Omental fat pad (tissue), 4 donors: ENCODE measurements at places on chromosomes 12 and 14. TPM values are rescaled to one million over a fixed set of nuclear protein-coding genes. Genes with fewer than 3 reads are reported as not detected.

GRCh38 chr12:13676880-13677279 is 304.5 kb downstream of the GRIN2B start:
- no peak for DNase-seq

DNA sequence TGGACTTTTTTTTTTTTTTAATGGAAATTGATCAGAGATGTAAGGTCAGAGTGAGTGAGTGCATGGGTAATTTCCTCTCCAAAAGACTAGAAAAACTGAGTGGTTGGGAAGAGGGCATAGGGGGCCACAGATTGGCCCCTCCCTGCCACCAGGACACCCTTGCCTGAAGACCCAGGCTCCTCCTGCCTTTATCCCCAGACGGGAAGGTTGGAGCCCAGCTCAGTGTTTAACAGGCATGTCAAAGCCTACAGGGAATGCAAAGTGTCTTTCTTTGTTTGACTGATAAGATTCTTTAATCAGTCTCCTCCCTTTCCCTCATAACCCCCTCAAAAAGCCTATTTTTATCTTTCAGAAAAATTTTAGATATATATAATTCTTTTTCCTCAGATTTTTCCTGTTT is 50.3 kb downstream of the IRAK3 start:
- DNase-seq = no peak

Gene TAS2R14
- total RNA-seq = 2.0 TPM

GRCh38 chr12:75345531-75345930 is 11.1 kb downstream of the GLIPR1L1 start:
- DNase-seq = no peak

- no peak for DNase-seq
Measured at GRCh38 chr14:75445236-75445635, 17.4 kb downstream of the JDP2 start.

DNA sequence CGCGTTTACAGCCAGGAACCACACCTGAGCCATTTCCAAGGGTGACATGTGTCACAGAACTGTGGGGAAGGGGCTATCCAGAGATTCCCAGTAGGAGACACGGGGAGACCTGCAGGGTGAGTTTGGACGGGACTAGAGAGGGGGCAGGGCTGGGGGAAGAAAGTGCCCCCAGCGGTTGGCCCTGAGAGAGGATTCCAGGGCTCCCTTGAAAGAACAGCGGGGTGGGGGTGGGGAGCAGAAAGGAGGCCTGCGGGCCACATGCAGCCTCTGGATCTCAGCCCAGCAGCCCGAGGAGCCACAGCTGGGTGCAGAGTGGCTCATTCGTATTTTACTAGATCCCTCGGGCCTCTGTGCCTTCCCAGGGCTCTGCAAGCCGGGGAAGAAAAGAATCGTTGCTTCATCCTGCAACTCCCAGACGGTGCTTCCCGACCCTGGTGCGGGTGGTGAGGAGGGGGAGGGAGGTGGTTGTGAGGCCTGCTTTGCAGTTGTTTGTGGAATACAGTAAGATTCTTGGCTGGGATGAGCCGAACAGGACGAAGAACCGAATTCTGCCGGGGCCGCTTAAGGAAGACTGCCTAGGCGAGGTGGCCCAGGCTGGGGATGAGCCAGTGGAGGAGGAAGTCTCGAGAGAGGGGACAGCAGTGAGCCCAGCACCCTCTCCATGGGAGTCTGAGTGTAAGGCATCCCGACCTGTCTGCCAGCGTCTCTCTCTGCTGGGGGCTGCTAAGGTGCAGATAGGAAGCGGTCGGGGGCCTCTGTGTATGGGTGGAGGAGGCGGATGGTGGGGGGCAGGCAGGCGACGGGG is 36.1 kb upstream of the ANKRD9 start:
- no peak for DNase-seq

GRCh38 chr14:97626088-97626487 is 828.9 kb downstream of the VRK1 start:
- no peak for DNase-seq

GRCh38 chr12:69822201-69822860 is 2.7 kb upstream of the MYRFL start:
- DNase-seq = no peak

GRCh38 chr12:53482626-53483168 is 16.6 kb downstream of the MAP3K12 start:
- DNase-seq = no peak

- DNase-seq = no peak
Measured at GRCh38 chr14:76699939-76700590, 61.2 kb upstream of the VASH1 start.

Gene NANOG
- total RNA-seq = not detected

GRCh38 chr12:130977743-130978095 is 24.0 kb downstream of the ADGRD1 start:
- no peak for DNase-seq

DNA sequence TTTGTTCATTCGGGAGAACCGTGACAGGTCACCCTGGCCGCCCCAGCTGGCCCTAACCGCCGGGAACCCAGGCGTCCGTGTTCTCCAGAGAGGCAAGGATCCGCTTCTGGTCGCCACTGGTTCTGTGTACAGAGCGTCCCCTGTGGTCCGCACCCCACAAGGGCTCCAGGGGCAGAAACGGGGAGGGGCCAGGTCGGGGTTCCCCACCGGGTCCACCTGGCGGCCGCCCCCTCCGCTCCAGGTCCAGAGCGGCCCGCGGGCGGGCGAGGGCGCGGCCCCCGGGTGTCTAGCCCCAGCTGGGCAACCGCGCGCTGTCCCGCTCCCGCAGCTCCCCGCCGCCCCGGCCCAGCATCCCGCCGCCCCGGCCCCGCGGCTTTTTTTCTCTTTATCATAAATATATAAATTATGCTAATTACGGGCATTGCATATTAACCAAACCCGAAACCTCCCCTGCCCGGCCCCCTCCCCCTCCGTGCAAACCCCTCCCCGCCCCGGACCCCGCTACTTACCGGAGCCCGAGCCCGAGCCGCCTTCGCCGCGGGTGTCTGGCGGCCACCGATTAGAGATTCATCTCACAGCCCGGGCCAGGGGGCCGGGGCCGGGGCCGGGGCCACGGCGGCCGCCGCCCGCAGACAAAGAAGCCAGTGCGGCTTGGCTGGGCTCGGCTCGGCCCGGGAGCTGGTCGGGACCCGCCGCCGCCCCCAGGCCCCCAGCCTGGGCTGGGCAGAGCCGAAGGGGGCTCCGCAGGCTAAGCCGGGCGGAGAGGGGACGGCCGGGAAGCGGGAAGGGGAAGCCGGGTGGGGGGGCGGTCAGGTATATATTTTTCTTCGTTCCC is 512 bp downstream of the POU6F1 start:
- DNase-seq = no peak

GRCh38 chr12:42187799-42188198 is 43.1 kb upstream of the GXYLT1 start:
- DNase-seq = no peak

DNA sequence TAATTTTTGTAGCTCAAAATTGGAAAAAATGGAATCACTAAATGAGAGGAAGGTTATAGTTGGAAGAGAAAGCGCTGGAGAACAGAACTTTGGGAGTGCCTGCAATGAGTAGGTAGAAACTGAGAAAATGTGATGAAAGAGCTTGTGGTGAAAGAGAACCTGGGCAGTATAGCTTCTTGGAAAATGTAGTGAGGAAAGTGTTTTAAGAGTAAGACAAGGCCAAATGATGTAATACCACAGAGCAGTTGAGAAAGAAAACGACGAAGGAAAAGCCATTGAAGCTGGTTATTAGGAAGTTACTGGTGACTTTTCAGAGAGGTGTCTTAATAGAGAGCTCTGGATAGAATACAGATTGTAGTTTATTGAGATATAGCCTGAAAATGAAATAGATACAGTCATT is 255.3 kb downstream of the AEBP2 start:
- DNase-seq = no peak

Gene AKAP3
- total RNA-seq = 0.47 TPM

Gene COCH
- total RNA-seq = 2.7 TPM

GRCh38 chr14:64726585-64726890 is 22.3 kb downstream of the PLEKHG3 start:
- DNase-seq = no peak

GRCh38 chr12:40045656-40046055 is 60.2 kb downstream of the SLC2A13 start:
- DNase-seq = no peak

GRCh38 chr14:75910048-75910447 is 71.7 kb downstream of the TGFB3 start:
- no peak for DNase-seq

GRCh38 chr12:29703528-29703927 is 80.2 kb downstream of the TMTC1 start:
- no peak for DNase-seq

DNA sequence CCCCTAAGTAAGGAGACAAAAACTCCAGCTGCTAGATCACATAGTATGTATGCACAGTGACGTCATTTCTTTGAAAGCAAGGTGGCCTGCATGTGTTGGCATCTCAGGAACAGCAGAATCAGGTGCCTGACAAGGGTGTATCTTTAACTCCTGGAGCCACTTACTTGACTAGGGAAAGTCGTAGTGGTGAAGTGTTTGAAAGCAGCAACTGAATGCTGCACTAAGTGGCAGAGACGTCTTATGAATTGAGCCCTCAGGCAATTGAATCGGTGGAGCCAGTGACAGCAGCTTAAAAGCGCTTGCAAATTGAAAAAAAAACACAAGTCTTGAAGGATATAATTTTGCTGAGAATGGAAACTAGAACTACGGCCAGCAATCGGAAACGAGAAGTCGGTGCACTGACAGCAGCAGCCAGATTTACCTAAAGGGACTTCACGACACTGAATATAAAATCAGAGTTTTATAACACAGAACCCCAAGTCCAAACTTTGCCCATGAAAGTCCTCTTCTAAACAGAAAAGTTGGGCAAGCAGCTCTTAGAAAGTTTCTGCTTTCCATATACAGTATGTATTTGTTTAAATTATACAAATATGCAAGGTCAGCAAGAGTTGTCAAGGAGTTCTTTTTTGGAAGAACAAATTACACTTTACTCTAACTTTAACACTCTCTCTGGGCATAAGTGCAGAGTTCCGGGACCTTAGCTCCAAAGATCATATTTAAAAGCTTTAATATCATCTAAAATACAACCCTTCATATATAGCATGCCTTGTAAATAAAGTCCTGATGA is 1.1 kb downstream of the IGF1 start:
- no peak for DNase-seq

Gene PTPN21
- 19.7 TPM for total RNA-seq

GRCh38 chr12:65977384-65977783 is 153.1 kb downstream of the HMGA2 start:
- no peak for DNase-seq

- DNase-seq = no peak
Measured at GRCh38 chr14:77554816-77555599, 56.4 kb upstream of the ISM2 start.

DNA sequence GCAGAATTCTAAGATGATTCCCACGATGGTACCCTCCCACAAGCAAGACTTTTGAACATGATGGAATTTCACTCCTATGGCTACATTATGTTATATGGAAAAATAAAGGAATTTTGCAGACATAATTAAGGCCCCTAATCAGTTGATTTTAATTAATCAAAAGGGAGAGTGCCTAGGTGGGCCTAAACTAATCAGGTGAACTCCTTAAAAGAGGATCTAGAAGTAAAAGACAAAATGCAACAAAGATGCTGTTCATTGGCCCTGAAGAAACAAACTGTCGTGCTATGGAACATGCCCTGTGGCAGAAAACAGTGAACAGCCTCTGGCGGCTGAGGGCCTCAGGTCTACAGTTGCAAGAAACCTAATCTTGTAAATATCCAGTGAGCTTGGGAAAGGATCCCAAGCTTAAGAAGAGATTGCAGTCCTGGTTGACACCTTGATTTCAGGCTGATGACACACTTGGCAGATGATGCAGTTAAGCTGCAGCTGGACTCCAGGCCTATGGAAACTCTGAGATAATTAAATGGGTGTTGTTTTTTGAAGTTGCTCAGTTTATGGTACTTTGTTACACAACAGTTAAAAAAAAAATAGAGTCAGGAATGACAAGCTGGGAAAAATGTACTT is 13.8 kb downstream of the TMCC3 start:
- DNase-seq = no peak

Gene RNASE3
- total RNA-seq = not detected

DNA sequence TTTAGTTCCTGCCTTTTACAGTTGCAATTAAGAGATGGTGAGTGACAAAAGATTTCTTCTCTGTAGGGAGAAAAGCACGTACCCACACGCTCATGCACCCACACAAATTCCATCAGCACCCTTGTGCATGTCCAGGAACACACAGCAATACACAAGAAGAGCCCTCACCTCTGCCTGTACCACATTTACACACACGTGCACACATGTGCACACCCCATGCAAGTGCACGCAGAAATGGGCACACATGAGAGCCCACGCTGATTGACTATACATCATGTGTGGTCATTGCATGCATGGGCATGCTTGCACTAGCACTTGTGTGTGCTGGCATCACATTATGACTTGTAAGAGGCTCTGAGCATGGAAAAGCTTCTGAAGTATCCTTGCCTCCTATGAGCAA is 70.5 kb downstream of the SERPINA3 start:
- DNase-seq = no peak

DNA sequence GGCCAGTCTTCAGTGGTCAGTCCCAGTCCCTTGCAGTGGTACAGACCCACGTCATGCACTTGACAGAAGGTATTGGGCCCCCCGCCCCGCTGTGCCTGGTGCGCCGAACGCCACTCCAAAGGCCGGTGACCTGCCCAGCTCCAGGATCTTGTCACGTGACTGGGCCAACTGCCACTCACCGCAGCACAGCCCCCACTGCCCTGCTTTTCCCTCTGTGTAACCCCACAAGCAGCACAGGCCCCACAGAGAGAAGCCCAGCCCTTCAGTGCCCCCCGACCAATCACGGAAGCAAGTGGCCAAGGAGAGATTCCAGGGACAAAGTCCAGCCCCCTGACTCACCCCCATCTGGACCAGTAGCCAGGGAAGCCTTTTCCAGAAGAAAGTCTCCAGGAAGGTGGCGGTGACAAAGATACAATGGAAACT is 498 bp downstream of the GPR132 start:
- no peak for DNase-seq

Gene WNK1
- total RNA-seq = 289 TPM

Gene RGS6
- 6.6 TPM for total RNA-seq

GRCh38 chr12:65570451-65571130 is 253.7 kb upstream of the HMGA2 start:
- DNase-seq = no peak

DNA sequence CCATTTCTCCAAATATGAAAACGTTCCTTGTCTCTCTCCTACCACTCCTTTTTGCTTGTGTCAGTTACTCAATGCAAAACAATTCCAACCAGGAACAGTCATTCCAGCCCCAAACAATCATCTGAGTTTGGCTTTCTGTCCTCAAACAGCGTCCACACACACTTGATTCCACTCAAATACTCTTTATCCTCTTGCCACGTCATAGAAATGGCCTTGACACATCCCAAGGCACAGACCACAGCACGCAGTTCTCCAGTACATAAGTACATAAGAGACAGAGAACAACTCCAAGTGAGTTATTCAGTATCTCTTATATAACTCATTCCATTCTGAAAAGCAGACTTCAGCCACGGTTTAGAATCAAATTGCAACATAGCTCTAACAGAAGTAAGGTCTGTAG is 299.2 kb downstream of the RPS29 start:
- DNase-seq = no peak

DNA sequence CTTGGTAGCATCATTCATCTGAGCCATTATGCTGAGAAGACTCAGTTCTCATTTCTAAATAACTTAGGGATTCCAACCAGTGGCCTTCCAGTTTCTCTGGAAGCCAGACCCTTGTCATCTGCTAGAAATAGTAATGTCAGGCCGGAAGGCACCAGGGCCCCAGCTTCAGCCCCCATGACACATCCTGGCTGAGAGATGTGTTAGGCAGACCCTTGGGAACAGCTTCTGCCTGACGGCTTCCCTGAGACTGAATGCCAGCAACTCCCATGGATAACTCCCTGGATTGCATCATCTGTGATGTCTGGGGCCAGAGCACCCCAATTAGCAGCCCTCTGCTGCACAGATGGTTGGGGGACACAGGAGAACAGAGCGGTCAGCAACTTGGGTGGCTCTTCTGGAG is 583.5 kb upstream of the TBX3 start:
- no peak for DNase-seq
